Activated CD8-positive, alpha-beta memory T cell treated with anti-CD3 and anti-CD28 coated beads for 24 hours (primary cell): ENCODE measurements at places on chromosomes 3 and 15.

DNA sequence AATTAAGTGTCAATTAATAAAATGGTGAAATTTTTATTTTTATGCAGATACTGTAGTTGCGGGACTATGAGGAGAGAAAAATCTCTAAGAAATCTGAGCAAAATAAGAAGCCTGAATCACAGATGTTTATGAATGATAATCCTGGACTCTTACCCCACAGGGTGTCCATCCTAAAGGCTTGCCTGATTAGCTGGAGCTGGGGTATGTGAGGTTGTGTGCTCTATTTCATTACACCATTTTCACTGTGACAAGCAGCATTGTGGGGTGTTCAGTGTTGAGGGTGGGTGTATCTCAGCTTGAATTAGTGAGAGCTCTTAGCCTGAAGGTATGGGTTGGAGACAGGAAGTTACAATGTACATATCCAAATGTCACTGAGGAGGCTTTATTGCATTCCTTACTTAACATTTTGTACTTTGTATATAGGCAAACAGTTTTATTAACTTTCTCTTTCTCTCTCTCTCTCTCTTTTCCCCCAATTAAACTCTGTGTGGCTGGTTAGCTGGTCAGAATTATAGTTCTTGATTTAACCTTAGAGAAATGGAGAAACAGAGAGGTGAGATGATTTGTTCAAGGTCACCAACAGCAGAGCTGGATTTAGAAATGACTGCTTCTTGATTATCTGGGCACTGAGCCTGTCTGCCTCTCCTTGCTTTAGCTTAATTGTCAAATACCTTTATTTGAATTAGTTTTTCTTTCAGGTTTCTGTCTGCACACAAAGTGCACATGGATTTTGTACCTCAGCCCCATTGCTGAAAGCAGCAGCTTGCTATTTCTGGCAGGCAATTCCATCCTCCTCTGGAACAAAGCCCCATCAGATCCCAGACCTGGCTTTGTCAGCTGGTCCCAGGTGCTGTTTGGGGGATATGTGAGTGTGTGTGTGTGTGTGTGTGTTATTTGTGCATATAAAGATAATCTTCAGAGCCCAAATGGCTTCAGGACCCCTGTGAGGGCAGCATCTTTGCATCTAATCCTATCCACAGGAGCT, 35.8 kb downstream of the GJD2 start:
- no peak for DNase-seq

DNA sequence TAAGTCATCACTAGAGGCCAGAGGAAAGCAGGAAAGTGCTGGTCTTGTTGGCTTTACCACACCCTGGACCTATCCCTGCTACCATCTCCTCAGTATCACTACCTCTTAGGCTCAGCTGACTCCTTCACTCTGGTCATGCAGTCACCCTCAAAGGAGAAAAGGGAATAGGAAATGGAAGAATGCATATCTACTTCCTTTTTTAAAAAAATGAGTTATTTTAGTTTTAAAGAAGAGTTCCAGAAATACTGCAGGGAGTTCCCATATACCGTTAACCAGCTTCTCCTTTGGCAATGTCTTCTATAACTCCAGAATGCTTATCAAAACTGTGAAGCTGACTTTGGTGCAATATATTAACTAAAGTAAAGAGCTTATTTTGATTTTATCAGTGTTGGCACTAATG, 688.6 kb downstream of the DIPK2A start:
- no peak for DNase-seq

DNA sequence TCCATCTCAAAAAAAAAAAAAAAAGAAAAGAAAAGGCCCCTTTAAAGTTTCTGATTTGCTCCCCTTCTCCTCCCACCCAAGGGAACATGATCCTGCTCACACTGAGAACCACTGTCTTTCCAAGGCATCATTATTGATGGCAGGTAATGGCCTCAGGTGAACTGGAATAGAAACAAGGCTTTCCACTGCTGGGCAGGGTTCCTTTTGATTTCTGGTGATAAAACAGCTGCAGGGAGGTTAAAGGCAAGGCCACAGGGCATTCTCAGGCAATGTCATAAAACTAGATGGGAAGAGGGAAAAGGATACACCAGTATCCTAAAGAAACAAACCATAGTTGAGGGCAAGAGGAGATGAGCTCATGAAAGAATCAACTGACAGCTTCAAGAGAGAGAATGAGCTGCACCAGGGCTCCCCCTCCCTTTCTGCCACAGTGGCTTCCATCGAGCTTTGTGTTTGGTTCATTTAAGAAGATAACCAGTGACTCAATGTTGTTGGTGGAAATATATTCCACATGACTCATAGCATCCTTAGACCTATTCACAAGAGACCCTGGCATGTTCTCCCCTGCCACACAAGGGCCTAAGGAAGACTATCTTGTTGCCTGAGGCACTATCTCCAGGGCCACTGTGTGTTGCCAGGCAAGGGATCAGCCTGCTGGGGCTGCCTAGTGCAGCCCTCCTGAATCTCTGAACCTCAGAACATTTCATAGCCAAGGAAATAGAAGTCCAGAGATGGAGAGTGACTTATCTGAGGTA, 86.4 kb downstream of the WDR76 start:
- no peak for DNase-seq

- no peak for DNase-seq
These were observed 300.0 kb downstream of the CADM2 start for GRCh38 chr3:85258819-85259218.

DNA sequence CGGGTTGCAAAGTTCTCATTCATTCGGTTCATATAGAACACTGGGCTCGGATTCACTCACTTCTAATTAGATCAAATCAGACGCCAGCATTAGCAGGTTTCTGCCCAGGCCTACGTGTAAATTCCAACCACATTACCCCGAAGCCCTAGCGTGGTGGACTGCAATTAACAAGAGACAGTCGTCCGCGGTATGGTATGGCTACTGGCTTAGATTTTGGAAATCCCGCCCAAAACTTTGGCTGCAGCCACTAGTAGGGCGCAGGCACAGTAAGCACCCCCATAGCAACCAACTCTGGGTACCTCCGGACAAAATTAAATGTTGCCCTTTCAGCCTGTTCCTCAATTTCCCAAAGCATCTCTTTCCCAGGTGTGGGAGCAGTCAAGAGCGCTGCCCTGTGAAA, 771 bp downstream of the RARRES1 start:
- DNase-seq, result no peak

DNA sequence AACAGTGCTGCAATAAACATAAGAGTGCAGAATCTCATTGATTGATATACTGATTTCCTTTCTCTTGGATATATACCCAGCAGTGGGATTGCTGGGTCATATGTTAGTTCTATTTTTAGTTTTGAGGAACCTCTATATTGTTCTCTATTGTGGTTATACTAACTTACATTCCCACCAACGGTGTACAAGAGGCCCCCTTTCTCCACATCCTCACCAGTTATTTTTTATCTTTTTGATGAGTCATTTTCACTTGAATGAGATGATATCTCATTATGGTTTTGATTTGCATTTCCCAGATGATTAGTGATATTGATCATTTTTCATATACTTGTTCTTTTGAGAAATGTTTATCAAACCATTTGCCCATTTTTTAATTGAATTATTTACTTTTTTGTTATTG, 12.4 kb upstream of the IREB2 start:
- DNase-seq, result no peak

DNA sequence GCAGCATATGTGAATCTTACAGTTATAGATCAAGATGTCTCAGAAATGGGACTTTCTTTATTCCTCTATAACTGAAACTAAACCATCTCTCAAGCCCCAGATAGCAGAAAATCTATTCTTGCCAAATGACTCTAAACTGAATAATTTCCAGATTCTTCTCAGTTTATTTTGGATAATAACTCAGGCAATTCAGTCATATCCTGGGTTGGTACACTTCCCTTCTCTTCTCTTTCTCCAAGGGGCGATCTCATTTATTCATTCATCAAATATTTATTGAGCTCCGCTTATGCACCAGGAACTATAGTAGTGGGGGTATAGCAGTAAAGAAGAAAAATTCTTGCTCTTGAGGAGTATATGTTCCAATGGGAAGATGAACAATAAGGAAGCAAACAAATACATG, 13.5 kb upstream of the PCOLCE2 start:
- DNase-seq, result no peak

DNA sequence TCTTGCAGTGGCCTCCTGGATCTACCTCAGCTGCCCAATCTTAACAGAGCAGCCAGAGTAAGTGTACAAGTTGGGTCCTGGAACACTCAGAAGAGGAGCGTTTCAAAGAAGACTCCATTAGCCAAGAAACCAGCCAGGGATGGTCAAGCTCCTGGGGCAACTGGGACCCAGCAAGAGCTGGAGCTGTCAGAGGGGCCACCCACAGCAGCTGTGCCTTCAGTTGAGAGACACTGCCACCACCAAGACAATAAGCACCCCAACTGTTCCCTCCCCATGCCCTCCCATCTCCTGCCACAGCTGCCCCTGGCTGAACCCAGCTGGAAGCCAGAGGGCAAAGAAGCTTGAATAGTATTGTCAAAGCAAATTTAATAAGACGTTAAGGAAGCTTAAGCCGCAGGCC, 110.6 kb upstream of the TLE3 start:
- DNase-seq, result no peak

GRCh38 chr15:36601497-36601932, 22.1 kb downstream of the CDIN1 start:
- no peak for DNase-seq

- no peak for DNase-seq
These were observed 41.2 kb downstream of the IMPG2 start for GRCh38 chr3:101279162-101279561.

- no peak for DNase-seq
These were observed 1.4 kb downstream of the XXYLT1 start for GRCh38 chr3:195269375-195270078.

- DNase-seq, result no peak
These were observed 104.5 kb downstream of the ADCY5 start for GRCh38 chr3:123344175-123344906.

- DNase-seq, result no peak
These were observed 7.3 kb downstream of the MYO5C start for GRCh38 chr15:52288051-52288942.

DNA sequence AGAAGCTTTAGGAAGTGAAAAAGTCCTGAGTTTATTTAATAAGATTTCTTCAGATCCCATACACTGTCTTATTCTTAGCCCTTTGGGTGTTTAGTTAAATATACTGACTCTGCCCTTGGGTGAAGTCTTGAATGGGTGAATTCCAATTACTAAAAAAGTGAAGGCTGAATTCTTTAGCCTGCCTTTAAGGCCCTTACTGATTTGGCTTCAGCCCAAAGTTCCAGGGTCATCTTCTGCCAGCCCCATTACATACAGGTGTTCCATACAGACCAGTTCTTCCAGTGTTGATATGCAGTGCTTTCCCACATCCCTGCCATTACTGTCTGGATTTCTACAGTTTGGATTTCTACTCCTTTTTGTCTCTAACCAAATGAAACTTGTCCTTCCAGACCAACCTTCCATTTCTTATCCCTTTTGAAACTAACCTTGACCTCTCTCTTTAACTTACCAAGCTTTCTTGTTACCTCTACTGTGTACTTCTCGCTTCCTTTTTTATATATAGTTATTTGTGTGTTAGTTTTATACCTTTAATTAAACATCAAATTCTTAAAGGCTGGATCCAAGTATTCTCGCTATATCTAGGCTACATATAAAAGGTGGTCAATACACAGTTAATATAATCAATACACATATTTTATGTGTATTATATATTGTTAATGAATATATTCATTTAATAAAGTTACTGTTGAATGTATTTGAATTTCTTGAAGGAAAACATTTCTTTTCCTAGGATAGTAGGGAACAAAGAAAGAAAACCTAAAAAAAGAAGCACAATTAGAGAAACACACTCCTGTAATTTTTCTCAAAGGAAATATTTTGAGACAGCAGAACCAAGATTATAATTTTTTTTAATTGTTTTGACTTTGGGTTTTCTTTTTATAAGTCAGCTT, 15.0 kb downstream of the MBNL1 start:
- no peak for DNase-seq

DNA sequence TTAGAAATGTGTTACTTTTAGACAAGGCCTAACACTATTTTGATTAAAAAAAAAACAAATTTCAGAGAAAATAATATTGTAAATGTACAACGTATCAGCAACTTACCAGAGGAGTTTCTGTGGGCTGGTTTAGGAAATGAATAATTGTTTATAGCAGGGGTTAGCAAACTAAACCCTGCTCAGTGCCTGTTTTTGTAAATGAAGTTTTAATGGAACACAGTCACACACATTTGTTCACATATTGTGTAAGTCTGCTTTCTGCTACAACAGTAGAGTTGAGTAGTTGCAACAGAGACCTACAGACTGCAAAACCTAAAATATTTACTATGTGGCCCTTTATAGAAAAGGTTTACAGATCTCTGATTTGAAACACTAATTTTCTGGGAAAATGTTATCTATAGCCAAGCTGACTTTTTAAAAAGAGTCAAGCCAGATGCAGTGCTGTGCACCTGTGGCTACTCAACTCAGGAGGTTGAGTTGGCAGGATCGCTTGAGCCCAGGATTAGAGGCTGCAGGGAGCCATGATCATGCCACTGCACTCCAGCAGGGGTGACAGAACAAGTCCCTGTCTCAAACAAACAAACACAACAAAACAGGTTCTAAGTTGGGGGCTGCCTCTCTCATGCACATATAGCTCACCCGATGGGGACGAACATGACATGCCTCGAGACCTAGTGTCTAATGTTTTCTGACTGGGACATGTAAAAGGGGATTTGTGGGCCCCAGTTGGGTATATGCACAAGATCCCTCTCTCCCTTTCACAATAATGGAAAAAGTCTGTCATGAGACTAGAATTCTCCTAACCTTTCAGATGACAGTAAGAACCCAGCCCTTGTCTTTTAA, 182.5 kb downstream of the TNIK start:
- no peak for DNase-seq

DNA sequence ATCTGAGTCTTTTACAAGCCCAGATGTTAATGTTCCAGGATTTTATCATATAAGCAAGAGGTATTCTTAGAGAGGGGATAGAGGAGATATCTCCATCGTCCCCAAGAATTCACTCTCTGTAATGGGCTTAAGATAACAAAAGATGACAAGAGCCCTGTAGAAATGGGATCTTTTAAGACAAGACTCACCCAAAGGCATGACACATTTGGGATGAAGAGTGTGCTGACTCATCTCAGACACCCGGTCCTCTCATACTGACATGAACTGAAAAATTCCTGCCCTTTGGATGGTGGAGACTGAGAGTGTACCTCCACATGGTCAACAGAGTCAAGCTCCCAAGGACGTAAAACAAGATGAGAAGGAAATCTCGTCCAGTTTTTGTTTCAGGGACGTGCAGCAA, 11.0 kb downstream of the LEKR1 start:
- no peak for DNase-seq
